Cardiac muscle cell (in vitro differentiated cells and primary cell): ENCODE measurements at places on chromosomes 11 and 22. TPM values are rescaled to one million over a fixed set of nuclear protein-coding genes. Genes with fewer than 3 reads are reported as not detected.

The ADAMTS15 gene
- 12.9 and 13.0 TPM in 2 replicates for total RNA-seq

The FAM180B gene
- not detected in 2 replicates for total RNA-seq

The OR5P2 gene
- total RNA-seq, result not detected in 2 replicates

The GPR137 gene
- 37.7 and 41.4 TPM in 2 replicates for total RNA-seq

The PRG3 gene
- not detected in 2 replicates for total RNA-seq

The MUC5AC gene
- not detected in 2 replicates for total RNA-seq

The NECTIN1 gene
- total RNA-seq, result 9.1 and 11.8 TPM in 2 replicates

The RIC3 gene
- total RNA-seq, result 8.7 and 14.3 TPM in 2 replicates

The OR8A1 gene
- not detected in 2 replicates for total RNA-seq

The TRPM5 gene
- total RNA-seq, result 0.14 and 0.66 TPM in 2 replicates

The SAA4 gene
- not detected in 2 replicates for total RNA-seq

The FREY1 gene
- 2.1 and 2.7 TPM in 2 replicates for total RNA-seq

The MS4A4A gene
- not detected in 2 replicates for total RNA-seq

The ACR gene
- total RNA-seq, result 0.07 and 0.77 TPM in 2 replicates

The CDC42BPG gene
- 4.6 and 10.1 TPM in 2 replicates for total RNA-seq

The SLC22A9 gene
- 0.18 TPM in 1 of 2 replicates, not detected in the other for total RNA-seq

The CCDC86 gene
- total RNA-seq, result 16.5 and 18.1 TPM in 2 replicates

The TREH gene
- total RNA-seq, result not detected in 2 replicates

The MAML2 gene
- 6.3 and 8.2 TPM in 2 replicates for total RNA-seq

The GGT5 gene
- 0.21 and 0.35 TPM in 2 replicates for total RNA-seq

The NLRP14 gene
- 0.60 and 0.92 TPM in 2 replicates for total RNA-seq

The YPEL4 gene
- 0.70 and 1.3 TPM in 2 replicates for total RNA-seq

The USP28 gene
- 95.9 and 148 TPM in 2 replicates for total RNA-seq

The MOGAT2 gene
- 0.21 and 0.45 TPM in 2 replicates for total RNA-seq

The SLCO2B1 gene
- total RNA-seq, result not detected in 2 replicates

The ZNF195 gene
- 20.2 and 35.5 TPM in 2 replicates for total RNA-seq

The CBLIF gene
- total RNA-seq, result 0.69 TPM in 1 of 2 replicates, not detected in the other

The PHOX2A gene
- 0.30 and 0.92 TPM in 2 replicates for total RNA-seq

The CHEK1 gene
- total RNA-seq, result 12.6 and 19.1 TPM in 2 replicates

The CD248 gene
- 7.9 and 11.4 TPM in 2 replicates for total RNA-seq

The PLAAT2 gene
- total RNA-seq, result not detected in 2 replicates

The SPINDOC gene
- total RNA-seq, result 44.5 and 45.2 TPM in 2 replicates

The OR56A1 gene
- 0.18 TPM in 1 of 2 replicates, not detected in the other for total RNA-seq

The RIMBP3B gene
- 1.7 and 1.9 TPM in 2 replicates for total RNA-seq

The F2 gene
- total RNA-seq, result 0.25 TPM in 1 of 2 replicates, not detected in the other

The PIK3IP1 gene
- 7.2 and 9.8 TPM in 2 replicates for total RNA-seq

The MUC15 gene
- total RNA-seq, result not detected in 2 replicates

The BCO2 gene
- total RNA-seq, result 24.1 and 44.2 TPM in 2 replicates

The TUBA8 gene
- 1.1 TPM in 2 replicates for total RNA-seq

The RAPSN gene
- not detected in 2 replicates for total RNA-seq

The RAG2 gene
- not detected in 2 replicates for total RNA-seq

The INPP5J gene
- 19.8 and 25.9 TPM in 2 replicates for total RNA-seq

The OVCH2 gene
- not detected in 2 replicates for total RNA-seq
